ENCODE measurements at places on chromosomes 11 and 22. TPM values are rescaled to one million over a fixed set of nuclear protein-coding genes. Genes with fewer than 3 reads are reported as not detected.

The ZC3H12C gene
- total RNA-seq, result 0.40 TPM

The KCNJ4 gene
- total RNA-seq, result not detected

The OR4A16 gene
- total RNA-seq, result not detected

The LRP5 gene
- total RNA-seq, result 32.2 TPM

The PLEKHA7 gene
- 3.4 TPM for total RNA-seq

The ST13 gene
- 180 TPM for total RNA-seq

The P2RX3 gene
- total RNA-seq, result not detected

The RFPL1 gene
- total RNA-seq, result not detected

The MS4A2 gene
- total RNA-seq, result not detected

The SLCO2B1 gene
- total RNA-seq, result 0.37 TPM

The CPT1A gene
- total RNA-seq, result 66.3 TPM

The SLC16A8 gene
- not detected for total RNA-seq

The SCN4B gene
- total RNA-seq, result not detected

- no peak overlapping the region for H3K4me3 ChIP-seq
- H3K27ac ChIP-seq, result no peak overlapping the region
- H3K36me3 ChIP-seq, result no peaks in the 10 kb centered on the region
- H3K27me3 ChIP-seq, result no peaks in the 10 kb centered on the region
Observed at GRCh38 chr11:100833276-100833675, 146.2 kb downstream of the ARHGAP42 start.

DNA sequence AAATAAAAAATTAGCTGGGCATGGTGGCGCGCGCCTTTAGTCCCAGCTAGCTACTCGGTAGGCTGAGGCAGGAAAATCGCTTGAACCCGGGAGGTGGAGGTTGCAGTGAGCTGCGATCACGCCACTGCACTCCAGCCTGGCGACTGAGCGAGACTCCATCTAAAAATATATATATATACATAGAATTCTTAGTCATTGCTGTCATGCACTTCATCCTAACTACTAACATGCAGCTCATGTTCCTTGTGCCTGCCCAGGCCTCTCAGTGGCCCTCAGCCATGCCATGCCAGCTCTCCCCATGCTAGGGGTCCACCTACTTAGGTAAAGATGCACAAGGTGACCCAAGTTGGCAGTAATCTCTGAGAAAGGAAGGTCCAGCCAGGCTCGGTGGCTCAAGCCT, 3.1 kb downstream of the CYB561A3 start:
- H3K4me1 ChIP-seq, result peaks cover 40% of the 10 kb centered on the region
- no peak for DNase-seq
- H3K27ac ChIP-seq, result no peak overlapping the region
- peaks cover 17% of the 10 kb centered on the region for H3K36me3 ChIP-seq

- H3K36me3 ChIP-seq, result no peaks in the 10 kb centered on the region
- no peaks in the 10 kb centered on the region for H3K4me1 ChIP-seq
- H3K27me3 ChIP-seq, result peaks cover 11% of the 10 kb centered on the region
- H3K27ac ChIP-seq, result no peak overlapping the region
Observed at GRCh38 chr11:13899603-13900002, 62.9 kb upstream of the SPON1 start.

GRCh38 chr11:30091246-30091645, 74.4 kb upstream of the KCNA4 start:
- H3K27me3 ChIP-seq, result no peaks in the 10 kb centered on the region
- no peaks in the 10 kb centered on the region for H3K36me3 ChIP-seq
- H3K4me1 ChIP-seq, result no peaks in the 10 kb centered on the region
- no peak for DNase-seq
- H3K4me3 ChIP-seq, result no peak overlapping the region

GRCh38 chr22:32044477-32044876, 1.4 kb downstream of the SLC5A1 start:
- no peak overlapping the region for H3K27ac ChIP-seq
- no peaks in the 10 kb centered on the region for H3K4me1 ChIP-seq
- no peak for DNase-seq
- H3K36me3 ChIP-seq, result no peaks in the 10 kb centered on the region
- H3K4me3 ChIP-seq, result no peak overlapping the region

GRCh38 chr11:13438291-13438690, 24.7 kb downstream of the BTBD10 start:
- peaks cover 10% of the 10 kb centered on the region for H3K36me3 ChIP-seq
- H3K27me3 ChIP-seq, result no peaks in the 10 kb centered on the region
- no peak overlapping the region for H3K27ac ChIP-seq
- H3K4me1 ChIP-seq, result peaks cover 21% of the 10 kb centered on the region
- no peak for DNase-seq
- no peak overlapping the region for H3K4me3 ChIP-seq

- no peaks in the 10 kb centered on the region for H3K27me3 ChIP-seq
- peaks cover 5% of the 10 kb centered on the region for H3K4me1 ChIP-seq
- no peaks in the 10 kb centered on the region for H3K36me3 ChIP-seq
- no peak overlapping the region for H3K27ac ChIP-seq
- H3K4me3 ChIP-seq, result no peak overlapping the region
Observed at GRCh38 chr11:86418106-86418505, 43.4 kb downstream of the CCDC81 start.

GRCh38 chr22:46004105-46004866, 27.3 kb upstream of the WNT7B start:
- peaks cover 11% of the 10 kb centered on the region for H3K4me1 ChIP-seq
- H3K27ac ChIP-seq, result peak overlapping the region; percentile 64

- no peak overlapping the region for H3K27ac ChIP-seq
- H3K4me1 ChIP-seq, result peaks cover 11% of the 10 kb centered on the region
- no peak for DNase-seq
- no peak overlapping the region for H3K4me3 ChIP-seq
- H3K27me3 ChIP-seq, result no peaks in the 10 kb centered on the region
Observed at GRCh38 chr11:73053964-73054363, 88.2 kb downstream of the FCHSD2 start.

- H3K4me1 ChIP-seq, result peaks cover 36% of the 10 kb centered on the region
- peak overlapping the region; percentile 98 for H3K27ac ChIP-seq
- peaks cover 19% of the 10 kb centered on the region for H3K36me3 ChIP-seq
- H3K27me3 ChIP-seq, result no peaks in the 10 kb centered on the region
Observed at GRCh38 chr11:9459667-9460321, 1.0 kb upstream of the ZNF143 start.

DNA sequence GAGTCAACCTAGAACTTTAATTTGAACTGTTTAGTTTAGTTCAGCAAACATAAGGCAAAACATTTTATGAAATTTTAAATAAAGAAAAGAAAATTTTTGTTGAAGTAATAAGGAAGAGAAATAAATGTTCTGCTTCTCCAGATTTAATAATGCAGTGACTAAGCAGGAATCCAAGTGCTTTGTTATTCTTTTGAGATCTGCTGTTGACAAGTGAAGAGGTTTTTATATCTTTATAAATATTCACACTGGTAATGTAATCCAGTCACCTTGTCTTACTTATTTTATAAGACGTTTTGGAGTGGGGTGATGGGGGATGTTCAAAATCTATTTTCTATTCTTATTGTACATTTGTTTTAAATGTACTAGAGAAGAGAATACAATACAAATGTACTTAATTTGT, 725.9 kb upstream of the CCDC179 start:
- DNase-seq, result no peak
- no peak overlapping the region for H3K4me3 ChIP-seq
- no peaks in the 10 kb centered on the region for H3K36me3 ChIP-seq
- no peaks in the 10 kb centered on the region for H3K27me3 ChIP-seq
- H3K27ac ChIP-seq, result no peak overlapping the region

- peaks cover 4% of the 10 kb centered on the region for H3K27me3 ChIP-seq
- H3K4me1 ChIP-seq, result peaks cover 21% of the 10 kb centered on the region
- no peak overlapping the region for H3K4me3 ChIP-seq
- peak overlapping the region; percentile 63 for H3K27ac ChIP-seq
Observed at GRCh38 chr11:102577182-102577581, 46.6 kb upstream of the MMP7 start.

DNA sequence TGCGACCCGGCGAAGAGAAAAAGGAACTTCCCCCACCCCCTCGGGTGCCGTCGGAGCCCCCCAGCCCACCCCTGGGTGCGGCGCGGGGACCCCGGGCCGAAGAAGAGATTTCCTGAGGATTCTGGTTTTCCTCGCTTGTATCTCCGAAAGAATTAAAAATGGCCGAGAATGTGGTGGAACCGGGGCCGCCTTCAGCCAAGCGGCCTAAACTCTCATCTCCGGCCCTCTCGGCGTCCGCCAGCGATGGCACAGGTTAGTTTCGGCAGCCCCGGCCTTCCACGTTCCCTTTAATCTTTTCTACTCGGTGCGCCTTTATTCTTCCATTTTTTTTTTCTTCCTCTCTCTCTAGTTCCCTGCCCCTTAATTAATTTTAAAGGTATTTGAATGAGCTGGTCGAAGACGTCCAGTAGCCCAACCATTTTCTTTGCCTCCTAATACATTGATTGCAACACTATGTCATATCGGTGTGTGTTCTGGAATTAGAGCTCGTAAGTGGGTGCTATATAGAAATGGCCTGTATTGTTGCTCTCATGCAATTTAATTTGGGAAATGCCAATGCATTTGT, 537 bp downstream of the EP300 start:
- peaks cover 28% of the 10 kb centered on the region for H3K36me3 ChIP-seq
- H3K27me3 ChIP-seq, result no peaks in the 10 kb centered on the region
- H3K27ac ChIP-seq, result peak overlapping the region; percentile 96
- peak; percentile 35 for DNase-seq
- H3K4me3 ChIP-seq, result peak overlapping the region; percentile 92

DNA sequence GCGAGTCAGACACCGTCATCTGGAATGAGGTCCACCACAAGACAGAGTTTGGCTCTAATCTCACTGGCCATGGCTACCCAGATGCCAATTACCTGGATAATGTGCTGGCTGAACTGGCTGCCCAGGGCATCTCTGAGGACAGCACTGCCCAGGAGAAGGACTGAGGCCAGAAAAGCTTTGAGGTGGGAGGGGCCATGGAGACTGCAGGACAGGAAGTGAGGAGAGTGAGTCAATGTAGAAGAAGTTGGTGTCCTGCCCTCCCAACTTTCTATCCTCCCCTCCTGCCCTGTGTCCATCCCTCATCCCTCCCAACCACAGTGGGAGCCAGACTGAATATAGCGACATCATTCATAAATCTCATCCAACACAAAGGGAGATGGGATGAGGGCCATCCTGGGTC, 8.0 kb downstream of the MPEG1 start:
- H3K36me3 ChIP-seq, result no peaks in the 10 kb centered on the region
- peaks cover 22% of the 10 kb centered on the region for H3K27me3 ChIP-seq
- H3K4me1 ChIP-seq, result peaks cover 24% of the 10 kb centered on the region
- H3K4me3 ChIP-seq, result no peak overlapping the region
- H3K27ac ChIP-seq, result no peak overlapping the region

DNA sequence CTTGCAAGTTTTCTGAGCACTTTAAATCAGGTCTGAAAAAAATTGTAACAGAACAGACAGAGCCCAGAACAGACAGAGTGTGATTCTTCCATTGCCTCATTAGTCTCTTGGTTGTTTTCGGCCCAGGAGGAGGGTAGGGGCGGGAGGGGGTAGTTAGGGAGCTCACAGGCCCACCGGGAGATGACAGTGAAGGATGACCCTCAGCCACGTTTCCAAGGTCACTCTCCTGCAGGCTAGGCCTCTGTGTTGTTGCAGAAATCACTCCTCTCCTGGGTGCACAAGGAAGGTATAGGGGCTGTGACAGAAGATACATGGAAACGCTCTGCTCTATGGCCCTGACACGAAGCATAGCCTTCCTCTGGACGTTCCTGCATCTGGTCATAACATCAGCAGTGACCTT, 69.3 kb downstream of the ABTB2 start:
- DNase-seq, result no peak
- H3K4me1 ChIP-seq, result no peaks in the 10 kb centered on the region
- no peak overlapping the region for H3K27ac ChIP-seq
- H3K4me3 ChIP-seq, result no peak overlapping the region
- peaks cover 4% of the 10 kb centered on the region for H3K27me3 ChIP-seq

DNA sequence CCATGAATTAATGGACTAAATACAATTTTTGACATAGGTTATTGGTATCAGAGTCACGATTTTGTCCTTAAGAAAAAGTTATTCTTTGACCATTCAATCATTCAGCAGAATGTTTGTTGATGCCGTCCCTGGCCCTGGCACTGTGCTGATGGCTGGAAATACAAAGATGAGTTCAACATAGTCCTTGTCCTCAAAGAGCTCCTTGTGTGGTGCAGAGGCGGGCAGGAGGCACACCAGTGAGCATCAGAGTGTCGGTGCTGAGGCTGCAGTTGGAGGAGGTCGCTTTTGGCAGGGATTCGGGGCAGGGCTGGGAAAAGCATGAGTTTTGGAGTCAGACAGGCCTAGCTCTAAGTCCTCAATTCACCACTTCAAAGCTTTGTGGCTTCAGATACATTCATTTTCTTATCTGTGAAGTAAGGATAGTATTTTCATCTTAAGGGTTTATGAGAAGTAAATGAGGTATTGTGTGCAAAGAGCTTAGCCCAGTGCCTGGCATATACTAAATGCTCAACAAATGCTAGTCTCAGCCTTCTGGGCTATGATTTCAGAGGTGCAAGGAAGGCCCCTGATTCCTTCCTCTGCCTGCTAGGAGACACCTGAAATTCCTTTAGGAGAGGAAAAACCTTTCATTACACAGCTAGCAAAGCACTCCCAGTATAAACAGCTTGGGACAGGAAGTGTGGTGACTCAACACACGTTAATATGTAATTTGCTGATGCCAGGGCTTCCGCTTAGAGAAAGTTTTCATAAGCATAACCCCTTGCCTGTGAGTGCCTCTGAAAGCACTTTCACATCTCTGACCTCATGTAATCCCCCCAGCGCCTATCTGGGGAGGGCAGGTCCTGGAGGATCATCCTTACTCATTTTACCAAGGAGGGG, 113.8 kb downstream of the NECTIN1 start:
- DNase-seq, result no peak
- no peak overlapping the region for H3K4me3 ChIP-seq
- peaks cover 2% of the 10 kb centered on the region for H3K27me3 ChIP-seq
- H3K27ac ChIP-seq, result no peak overlapping the region

- peaks cover 2% of the 10 kb centered on the region for H3K36me3 ChIP-seq
- peaks cover 17% of the 10 kb centered on the region for H3K27me3 ChIP-seq
- peaks cover under 1% of the 10 kb centered on the region for H3K4me1 ChIP-seq
- H3K4me3 ChIP-seq, result no peak overlapping the region
- DNase-seq, result no peak
Observed at GRCh38 chr22:45069925-45070324, 60.1 kb upstream of the PHF21B start.

DNA sequence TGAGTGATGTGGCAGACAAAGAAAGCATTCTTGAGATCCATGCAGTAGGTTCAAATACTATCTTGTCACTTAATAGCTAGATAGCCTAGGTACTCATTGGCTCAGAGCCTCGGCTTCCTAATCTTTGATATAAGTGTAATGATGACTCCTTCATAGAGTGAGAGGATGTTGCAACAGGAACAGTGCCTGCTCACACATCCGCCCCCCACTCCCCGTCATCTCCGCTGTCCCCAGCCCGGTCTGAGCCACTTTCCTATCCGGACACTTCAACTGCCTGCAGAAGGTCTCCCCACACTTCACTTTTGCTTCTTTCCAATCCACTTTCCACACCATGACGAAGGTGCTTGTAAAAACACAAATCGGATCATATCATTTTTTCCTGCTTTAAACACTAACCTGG, 128.8 kb downstream of the NTM start:
- no peak for DNase-seq
- no peaks in the 10 kb centered on the region for H3K4me1 ChIP-seq
- no peaks in the 10 kb centered on the region for H3K27me3 ChIP-seq
- H3K36me3 ChIP-seq, result no peaks in the 10 kb centered on the region

DNA sequence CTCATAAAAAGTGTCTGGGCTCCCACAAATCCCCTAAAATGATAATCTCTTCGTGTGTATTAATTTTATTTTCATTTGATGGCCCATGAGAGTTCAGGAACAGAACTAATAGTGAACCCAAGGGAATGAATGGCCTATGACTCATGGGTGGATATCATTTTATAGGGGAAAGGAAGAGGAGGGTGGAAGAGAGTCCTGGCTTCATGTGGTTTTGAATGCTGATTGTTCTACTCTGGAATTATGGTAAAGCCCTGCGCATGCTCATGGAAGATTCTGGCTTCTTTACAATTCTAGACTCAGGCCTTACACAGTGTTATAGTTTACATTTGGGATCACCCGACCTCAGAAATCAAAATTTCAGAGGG, 35.2 kb downstream of the MAML2 start:
- H3K27ac ChIP-seq, result peak overlapping the region; percentile 36
- H3K4me1 ChIP-seq, result peaks cover 48% of the 10 kb centered on the region
- no peak overlapping the region for H3K4me3 ChIP-seq
- peaks cover 24% of the 10 kb centered on the region for H3K36me3 ChIP-seq
- no peaks in the 10 kb centered on the region for H3K27me3 ChIP-seq
- no peak for DNase-seq
